ENCODE measurements at places on chromosomes 5 and 9. TPM values are rescaled to one million over a fixed set of nuclear protein-coding genes. Genes with fewer than 3 reads are reported as not detected.

PCDHGB7 gene
- total RNA-seq = 3.4 TPM

PCDHGC5 gene
- 0.21 TPM for total RNA-seq

TMEM252 gene
- not detected for total RNA-seq

ARID3C gene
- total RNA-seq = 0.64 TPM

RELL2 gene
- total RNA-seq = 4.3 TPM

Data from tracheal epithelial cell (primary cell).